C1 segment of cervical spinal cord (tissue), 14 donors: ENCODE measurements at places on chromosomes 5 and 9.

DNA sequence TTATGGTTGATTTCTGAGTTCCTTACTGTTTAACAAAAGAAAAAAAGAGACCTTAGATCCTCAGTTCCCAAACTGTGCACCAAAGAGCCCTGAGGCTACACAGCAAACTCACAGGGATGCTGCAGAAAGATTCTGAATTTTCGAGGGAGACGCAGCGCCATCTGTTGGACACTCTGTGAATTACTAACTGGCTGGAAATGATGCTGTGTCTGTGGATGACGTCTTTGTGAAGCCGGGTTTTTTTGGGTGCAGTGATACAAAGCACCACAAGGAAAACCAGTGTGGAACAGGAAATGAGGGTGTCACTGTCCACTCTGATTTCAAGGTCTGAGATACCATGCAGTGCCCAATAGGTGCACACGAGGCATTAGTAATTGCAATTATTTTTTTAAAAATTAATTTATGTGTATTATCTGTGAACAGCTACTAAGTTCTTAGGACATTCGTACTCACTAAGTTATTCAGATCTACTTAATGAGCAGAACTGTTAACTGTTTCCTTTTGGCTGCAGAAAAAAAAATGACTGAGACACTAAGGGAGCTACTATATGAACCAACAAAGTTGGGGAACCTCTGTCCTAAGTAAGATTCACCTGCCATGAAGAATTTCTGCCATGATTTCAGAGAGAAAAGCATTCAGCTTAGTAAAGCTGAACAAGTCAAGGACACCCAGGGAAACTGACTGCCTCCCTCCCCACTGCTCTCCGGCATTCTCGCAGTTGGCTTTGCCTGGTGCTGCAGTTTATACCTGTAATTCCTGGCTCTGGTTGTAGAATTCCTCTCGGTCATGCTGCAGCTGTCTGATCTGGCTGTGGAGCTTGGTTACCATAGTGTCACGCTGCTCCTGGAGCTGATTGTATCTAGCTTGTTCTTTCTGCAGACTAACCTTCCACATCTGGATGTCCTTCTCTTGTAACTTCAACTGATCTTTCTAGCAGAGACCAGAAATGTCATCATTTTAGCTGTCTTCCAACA, 23.4 kb downstream of the SPACA9 start:
- peak; percentile 54 for DNase-seq

- DNase-seq: peak; percentile 23
Observed at GRCh38 chr9:105385381-105385985, 62.4 kb upstream of the FSD1L start.

DNA sequence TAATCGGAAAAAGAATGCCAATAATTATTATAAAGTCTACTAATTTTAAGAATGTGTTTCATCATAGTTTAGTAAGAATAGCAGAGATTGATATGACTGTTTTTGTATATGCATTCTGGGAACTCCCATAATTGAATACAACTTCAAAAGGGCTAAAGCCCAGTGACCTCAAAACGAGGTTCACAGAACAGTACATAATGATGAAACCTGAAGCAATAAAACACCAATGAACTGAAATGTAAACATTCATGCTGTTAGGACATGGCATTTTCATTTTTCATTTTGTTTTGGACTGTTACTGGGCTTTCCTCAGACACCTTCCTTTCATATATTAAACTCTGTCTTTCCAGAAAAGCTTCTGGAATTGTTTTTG, 684 bp upstream of the JMY start:
- DNase-seq: no peak

- no peak for DNase-seq
Observed at GRCh38 chr9:72978744-72979143, 25.9 kb upstream of the ALDH1A1 start.

DNA sequence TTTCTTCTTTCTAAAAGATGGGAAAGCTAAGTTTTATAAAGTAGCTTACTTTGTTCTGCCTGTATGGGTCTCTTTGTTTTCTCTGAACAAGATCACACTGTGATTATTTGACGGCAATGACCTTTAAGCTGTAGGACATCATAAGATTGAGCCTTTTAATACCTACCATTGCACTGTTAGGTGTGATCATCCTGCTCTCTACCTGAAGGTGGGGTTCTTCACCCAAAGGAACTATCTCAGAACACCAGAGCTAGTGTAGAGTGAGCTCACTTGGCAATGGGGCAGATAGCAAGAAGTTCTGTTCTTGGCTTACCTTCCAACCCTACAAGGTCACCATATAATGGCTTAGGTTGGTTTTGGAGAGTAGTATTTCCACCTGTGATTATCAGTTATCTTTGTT, 200.2 kb downstream of the SPATA31D1 start:
- no peak for DNase-seq

GRCh38 chr9:9730174-9730573, 882.6 kb downstream of the PTPRD start:
- DNase-seq: no peak

DNA sequence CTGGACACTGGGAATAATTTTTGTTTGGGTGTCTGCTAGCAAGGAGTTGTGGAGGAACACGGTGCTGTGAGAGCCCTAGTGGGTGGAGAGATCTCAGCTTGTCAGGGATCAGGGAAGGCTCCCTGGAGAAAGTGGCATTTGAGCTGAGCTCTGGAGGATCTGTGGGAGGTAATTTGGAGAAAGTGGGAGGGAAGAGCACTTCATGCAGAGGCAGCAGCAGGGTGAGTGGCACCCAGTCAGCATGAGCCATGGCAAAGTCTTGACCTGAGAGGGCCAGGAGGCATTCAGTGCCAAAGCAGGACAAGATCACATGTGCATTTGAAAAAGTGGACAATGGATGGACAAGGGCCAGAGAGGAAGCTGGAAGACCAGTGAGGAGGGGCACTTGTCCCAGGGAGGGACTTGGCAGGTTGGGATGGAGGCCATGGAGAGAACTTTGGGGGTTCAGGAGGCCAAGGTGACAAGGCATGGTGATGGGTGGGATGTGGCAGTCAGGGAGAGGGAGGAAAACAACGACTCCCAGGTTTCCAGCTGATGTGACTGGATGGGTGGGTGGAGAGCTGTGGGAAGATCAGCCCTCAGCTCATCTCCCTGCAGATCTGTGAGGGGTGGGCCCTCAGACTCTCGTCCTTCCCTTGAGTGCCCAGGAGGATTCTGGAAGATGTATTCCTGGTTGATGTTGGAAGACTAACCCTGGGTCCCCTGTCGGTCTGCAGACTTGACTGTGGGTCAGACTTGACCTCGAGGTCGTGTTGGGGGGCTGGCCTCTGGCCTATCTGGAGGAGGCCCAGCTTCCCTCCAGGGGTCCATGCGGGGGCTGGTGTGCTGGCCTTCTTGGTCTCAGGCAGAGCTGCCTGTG, 68.9 kb upstream of the PITX1 start:
- DNase-seq: no peak
